ENCODE measurements at places on chromosomes 6 and 20.

DNA sequence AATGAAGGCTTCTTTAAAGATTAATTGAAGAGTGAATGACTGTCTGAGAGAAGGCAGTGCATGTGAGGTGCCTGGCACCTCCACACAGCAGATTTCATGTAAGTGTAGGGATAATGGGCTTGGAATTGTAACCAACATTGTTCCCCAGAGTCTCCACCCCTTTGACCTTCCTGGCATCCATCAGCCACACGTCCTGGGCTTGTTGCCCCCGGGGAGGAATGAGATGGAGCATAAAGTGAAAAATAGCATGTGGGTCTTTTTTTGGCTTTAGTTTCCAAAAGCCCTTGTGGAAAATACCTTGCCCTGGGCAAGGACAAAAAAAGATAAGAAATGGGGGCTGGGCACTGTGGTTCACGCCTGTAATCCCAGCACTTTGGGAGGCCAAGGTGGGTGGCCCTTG is 242.2 kb upstream of the ECI2 start:
- DNase-seq = no peak

GRCh38 chr6:37182736-37183590 is 13.0 kb downstream of the PIM1 start:
- no peak for DNase-seq

DNA sequence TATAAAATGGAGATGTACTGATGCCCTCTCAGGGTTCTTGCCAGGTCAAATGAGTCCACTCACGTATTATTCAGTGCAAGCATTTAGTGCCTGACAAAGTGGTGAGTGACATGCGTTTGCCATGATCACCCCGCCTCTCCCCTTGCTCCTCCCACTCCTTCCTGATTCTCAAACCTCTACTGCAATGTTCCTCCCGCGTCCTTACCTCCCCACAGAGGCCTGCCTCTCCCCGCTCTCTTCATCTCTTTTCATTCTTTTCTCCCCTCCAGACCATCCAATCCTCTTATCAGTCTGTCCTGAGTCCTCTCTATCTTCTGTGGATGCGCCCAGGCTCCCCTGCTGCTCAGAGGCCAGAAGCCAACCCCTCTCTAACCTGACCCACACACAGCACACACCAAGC is 40.7 kb downstream of the KCNK5 start:
- DNase-seq = no peak

DNA sequence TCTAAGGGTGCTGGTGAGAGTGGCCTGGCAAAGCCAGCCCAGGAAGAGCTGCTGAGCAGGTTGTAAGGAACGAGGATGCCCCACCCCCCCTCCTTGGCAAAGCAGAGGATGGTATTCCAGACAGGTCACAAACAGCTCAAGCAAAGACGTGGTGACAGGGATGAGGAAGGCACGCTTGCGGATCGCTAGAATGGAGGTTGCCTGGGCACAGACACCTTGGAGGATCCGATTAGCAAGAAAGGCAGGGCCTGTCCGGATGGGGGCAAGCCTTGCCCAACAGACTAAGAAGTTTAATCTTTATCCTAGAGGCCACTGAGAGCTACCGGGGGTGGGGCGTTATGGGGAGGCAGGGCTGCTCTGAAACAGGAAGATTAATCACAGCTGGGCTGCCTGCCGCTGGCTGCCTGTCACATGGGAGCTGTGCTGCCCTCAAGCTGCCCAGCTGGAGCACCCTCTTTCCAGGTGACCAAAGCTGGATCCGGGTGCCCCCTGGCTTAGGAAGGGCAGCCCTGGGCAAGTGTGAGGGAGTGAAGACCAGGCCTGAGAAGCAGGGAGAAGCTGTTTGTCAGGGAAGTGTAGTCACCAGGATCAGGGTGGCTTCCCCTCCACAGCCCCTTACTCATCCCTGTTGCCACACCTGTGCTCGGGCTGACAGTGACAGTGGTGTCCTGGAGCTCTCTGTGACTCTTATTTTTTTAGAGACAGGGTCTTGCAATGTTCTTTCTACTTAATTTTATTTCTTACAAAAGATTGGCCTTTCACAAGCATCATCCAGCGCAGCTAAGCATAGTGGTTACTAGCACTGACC is 9.1 kb upstream of the MAPK13 start:
- peak; percentile 54 for DNase-seq

- DNase-seq = no peak
Observed at GRCh38 chr6:25615471-25615870, 36.5 kb upstream of the SCGN start.

GRCh38 chr6:36360241-36361054 is 23.8 kb upstream of the BNIP5 start:
- peak; percentile 57 for DNase-seq

DNA sequence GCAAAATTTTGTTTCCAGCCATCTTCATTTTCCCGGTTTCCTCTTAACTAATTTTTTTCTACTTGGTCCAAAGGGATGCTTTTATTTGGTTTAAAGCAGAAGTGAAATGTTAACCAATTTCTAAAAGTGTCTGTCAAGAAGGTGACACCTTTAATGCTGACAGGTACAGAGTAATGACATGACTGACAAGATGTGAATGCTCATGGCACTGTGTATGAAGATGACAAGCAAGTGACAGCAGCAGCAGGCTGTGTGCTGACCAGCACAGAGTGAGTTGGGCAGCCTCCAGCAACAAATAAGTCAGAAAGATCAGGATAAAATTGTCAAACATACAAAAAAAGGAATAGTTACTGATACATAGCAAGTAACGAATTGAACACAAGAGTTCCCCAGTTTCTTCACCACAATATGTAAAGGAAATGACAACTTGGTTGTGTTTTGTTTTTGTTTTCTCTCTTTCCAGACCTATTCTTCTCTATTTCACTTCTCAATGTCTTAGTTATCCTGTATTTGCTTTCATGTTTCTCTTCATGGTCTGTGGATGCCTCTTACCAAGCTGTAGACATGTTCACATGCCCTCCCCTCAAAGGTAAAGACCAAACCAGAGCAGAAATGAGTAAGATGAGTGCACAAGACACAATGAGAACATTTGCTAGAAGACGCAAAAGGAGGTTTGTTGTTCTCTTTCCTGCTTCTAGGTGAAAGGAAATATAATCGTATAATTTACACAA is 174.9 kb downstream of the FRK start:
- no peak for DNase-seq

- DNase-seq = no peak
Observed at GRCh38 chr6:170111141-170111664, 179.7 kb downstream of the DLL1 start.

DNA sequence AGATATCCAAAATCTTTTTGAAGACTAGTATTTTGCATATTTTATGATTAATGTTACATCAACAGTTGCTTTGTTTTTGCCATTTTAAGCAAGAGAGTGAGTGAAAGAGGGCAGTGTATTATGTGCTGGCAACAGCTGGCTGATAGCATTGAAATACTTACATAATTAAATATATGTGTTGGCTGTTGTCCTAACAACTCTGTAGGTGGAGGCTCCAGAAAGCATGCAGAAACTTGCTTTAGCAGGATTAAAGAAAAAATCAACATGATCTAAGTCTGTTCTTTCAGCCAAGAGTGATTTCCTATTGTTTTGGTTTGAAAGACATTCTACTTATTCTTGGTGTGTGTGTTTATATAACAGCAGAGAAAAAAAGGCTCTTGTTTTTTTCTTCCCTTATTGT is 127.5 kb downstream of the CDKAL1 start:
- peak; percentile 5 for DNase-seq

- DNase-seq = no peak
Observed at GRCh38 chr6:87897663-87898062, 150.0 kb upstream of the SPACA1 start.

GRCh38 chr20:16675001-16675564 is 54.7 kb upstream of the SNRPB2 start:
- no peak for DNase-seq

- DNase-seq = no peak
Observed at GRCh38 chr6:169139179-169139971, 114.3 kb downstream of the THBS2 start.

- no peak for DNase-seq
Observed at GRCh38 chr6:19086480-19086879, 699.3 kb downstream of the RNF144B start.

GRCh38 chr6:44050872-44051505 is 76.3 kb downstream of the MRPL14 start:
- DNase-seq = no peak

- DNase-seq = no peak
Observed at GRCh38 chr20:13701486-13701885, 62.8 kb upstream of the TASP1 start.

DNA sequence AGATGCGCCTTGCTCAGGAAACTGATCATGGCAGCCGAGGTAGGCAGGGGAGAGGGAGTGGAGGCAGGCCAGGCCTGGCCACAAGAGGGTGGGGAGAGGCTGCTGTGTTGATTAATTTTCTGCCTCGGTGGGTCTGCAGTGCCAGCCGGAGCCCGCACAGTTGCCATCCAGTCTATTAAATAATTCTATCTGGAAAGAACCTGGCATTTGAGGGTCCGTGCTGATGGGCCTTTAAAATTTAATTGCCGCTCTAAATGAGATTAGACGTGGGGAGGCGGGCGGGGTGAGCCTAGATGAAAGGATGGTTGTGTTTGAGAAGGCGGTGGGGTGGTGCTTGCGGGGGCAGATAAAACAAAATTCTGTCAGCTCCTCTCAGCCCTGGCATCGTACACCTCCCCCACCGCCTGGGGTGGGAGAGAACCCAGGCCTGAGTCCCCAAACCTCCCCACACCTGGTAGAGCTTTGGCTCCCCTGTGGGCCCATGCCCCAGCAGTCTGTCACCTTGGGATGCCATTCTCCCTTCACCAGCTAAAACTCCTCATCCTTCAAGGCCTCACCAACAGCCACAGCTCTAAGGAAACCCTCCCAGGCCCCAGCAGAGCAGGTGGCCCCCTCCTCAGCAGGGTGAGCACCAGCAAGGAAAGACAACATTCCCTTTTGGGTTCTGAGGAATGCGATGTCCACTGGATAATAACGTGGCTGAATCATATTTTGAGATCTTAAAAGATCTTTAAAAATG is 167.3 kb downstream of the GRM4 start:
- DNase-seq = no peak

- no peak for DNase-seq
Observed at GRCh38 chr6:169084067-169084466, 169.6 kb downstream of the THBS2 start.

DNA sequence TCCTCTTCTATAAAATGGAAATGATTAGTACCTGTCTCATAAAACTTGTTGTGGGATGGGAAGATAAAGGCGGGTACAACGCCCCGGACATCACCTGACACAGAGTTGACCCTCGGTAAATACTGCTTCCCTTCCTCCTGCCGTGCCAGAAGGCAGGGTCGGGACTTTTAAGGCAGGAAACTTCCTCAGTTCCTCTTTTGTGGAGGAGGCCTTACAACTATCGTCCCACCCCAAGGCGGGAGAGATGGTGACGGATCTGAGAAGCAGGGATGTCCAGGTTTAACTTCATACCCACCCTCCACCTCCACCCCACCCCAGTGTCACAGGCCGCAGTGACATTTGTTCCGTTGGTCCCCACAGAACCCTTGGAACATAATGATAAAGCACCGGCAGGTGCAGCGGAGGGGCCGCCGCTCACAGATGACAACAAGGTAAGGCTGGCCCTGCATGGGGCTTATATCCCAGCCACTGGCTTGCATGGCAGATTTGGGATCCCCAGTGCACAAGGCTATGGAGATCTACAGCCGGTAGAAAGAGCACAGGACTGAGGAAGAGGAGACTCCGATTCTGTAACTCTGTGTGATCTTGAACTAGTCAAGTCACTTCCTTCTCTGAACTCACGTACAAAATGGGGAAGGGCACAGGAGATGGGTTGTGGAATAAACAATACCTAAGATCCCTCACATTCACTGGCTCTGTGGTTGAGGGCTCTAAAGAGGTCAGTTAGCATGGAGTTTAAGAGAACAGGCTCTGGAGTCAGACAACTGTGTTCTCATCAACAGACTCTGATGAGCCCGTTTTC is 764 bp downstream of the DNTTIP1 start:
- DNase-seq = no peak

DNA sequence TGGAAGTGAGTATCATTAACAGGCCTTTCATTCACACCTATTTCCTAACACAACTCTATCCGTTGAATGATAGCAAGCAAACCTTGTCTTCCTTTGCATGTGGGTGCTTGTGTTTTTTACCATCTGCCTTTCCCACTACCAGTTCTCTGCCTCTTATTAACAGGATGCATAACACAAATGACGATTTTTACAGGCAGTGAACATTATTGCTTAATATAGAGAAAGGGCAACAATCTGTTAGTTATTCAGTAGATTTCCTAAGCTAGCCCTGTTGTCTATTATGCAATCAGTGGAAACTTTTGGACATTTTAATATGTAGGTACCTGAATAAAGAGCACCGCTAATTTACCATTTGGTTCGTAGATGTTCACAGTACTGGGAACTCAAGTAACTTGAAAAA is 348.8 kb upstream of the PLCB4 start:
- DNase-seq = peak; percentile 52

DNA sequence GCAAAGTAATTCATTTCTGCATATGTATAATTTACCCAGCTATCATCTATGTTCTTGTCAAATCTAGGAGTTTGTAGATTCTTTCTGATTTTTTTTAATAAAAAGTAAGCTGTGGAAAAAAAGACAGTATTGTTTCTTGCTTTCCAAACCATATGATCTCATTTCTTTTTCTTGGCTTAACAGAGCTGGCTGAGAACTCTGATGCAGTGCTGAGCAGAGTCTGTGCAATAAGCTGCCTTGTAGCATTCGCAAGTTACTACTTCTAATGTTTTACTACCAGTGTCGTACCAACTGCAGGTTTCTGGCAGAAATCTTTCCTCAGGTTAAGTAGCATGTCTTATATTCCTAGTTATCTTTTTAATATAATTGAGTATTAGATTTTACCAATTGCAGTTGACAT is 15.6 kb downstream of the RRBP1 start:
- peak; percentile 51 for DNase-seq

DNA sequence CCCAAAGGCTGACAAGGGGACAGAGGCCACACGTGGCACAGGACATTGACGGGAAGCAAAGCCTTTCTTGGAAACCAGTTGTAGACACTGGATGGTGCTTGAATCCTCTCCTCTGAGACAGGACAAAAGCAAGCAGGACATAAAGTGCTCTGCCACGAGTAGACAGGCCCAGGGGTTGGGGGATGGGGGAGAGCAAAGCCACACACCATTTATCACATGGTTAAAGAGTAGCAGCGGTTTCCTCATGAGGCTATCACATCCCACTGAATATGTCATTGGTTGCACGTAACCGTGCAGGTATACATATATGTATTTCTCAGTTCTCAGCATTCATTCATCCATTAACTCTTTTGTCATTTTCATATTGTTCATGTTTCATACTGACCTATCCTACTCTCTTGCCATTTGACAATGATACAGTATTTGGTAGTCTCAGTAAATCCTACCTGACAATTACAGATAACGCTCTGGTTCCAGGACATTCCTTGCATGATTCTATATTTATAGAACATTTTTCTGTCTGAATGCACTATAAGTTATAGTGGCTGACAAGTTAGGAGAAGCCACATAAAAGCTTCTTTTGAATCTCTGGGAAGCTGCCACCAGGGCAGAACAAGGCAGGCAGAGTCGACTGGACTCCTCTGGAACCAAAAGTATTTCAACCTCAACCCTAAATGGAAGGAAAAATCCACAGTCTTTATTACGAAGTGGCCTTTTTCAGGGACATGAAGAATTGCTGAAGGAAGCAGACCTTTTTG is 23.5 kb downstream of the METTL24 start:
- no peak for DNase-seq
